ENCODE measurements at places on chromosomes 4 and X.

GRCh38 chrX:74924449-74925224 is 615 bp downstream of the NEXMIF start:
- DNase-seq, result no peak

DNA sequence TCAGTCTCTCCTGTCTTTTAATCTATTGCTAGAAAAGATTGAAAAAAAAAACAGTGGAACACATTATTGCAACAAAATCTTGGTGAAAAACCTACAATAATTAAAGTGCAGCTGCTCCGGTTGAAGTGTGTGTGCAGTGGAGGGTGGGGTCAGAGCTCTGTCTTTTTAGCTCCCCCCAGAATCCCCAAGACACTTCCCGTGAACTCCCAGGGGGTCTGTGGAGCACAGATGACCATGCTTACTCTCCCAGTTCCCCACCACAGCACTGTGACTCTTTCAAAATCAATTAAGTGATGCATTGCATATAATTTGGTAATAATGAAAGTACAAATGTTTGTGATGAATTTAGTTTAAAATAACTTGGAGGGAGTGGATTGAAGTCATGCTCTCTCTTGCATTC is 15.7 kb upstream of the SLC10A4 start:
- no peak for DNase-seq

- DNase-seq, result no peak
Observed at GRCh38 chrX:151977923-151978322, 3.4 kb upstream of the GABRE start.

- DNase-seq, result no peak
Observed at GRCh38 chr4:62135565-62136156, 935.5 kb downstream of the ADGRL3 start.

DNA sequence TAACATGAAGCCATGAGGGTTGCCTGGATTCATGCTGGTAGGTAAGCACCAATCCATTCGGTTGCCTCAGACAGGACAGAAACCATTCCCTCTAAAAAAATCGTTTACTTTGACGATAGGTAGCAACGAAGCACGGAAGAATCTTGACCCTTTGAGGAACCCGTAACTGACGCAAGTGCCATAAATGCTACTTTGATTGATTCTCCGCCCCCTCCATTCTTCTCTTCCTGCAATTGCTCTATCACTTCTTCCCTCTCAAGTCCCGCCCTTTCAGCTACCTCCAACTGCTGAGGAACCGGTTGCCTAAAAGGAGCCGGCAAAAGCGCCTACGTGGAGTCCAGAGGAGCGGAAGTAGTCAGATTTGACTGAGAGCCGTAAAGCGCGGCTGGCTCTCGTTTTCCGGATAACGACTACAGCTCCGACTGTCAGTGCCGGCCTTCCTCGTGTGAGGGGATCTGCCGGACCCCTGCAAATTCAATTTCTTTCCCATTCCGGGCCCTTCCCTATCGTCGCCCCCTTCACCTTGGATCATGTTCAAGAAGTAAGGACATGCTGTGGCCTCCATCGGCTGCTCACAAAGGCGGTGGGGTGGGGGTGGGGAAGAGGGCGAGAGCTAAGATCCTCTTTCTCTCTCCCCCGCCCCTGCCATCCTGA is at the start of gene MCTS1:
MCTS1 (plus strand) TSS at position 395 of the 654 bp plus-strand sequence; CDS start at position 531, 136 bp downstream.
- peak; percentile 78 for DNase-seq

- no peak for DNase-seq
Observed at GRCh38 chr4:165288226-165288625, 39.2 kb upstream of the MSMO1 start.

- DNase-seq, result no peak
Observed at GRCh38 chr4:40521957-40522356, 107.7 kb downstream of the RBM47 start.

DNA sequence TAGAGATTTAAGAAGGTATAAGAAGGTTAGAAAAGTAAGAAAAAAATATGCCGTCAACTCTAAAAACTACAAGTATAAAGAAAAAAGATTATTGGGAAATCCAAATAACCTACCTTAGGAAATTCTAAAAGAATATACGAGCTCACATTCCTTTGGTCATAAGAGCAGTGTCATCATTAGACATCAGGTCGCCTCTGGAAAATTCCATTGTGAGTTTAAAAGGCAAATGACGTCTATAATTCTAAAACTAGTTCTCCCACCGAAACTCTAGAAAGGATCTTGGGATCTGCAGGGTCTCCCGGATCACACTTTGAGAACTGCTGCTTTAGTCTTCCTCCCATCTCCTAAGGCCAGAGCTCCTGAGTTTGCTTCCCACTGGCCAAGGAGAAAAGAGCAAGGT is 518 bp upstream of the SAT1 start:
- no peak for DNase-seq

DNA sequence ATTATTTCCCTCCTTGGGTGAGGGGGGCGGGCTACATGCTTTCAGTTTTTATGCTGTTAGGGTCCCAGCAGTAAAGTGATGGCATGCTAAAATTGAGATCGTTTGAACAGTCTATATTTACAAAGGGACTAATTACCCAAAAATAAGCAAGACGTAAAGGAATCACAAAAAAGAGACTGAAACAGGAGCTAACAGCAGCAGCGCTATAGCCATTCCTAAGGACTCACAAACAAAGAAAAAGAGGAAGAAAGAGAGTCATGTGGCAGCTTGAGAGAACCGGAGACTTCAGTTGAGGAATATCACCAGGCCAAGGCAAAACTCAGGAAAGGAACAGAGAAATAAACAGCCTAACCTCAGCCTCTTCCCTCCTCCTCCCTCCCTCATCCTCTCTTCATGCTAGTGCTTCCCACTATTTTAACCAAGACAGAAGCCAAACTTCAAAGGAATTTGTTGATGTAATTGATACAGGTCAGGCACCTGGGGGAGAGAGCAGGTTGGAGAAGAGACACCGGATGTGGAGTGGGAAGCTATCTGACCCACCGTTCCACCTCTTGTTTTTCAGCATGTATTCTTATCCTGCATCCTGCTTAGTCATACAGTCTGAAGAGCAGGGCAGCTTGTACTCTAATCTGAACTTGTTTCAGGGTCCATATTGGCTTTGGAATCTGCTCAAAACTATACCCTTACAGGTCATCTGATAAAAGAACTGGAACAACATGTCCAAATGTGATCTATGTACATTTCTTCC is 383.7 kb downstream of the NAF1 start:
- no peak for DNase-seq
